ENCODE measurements at places on chromosomes 6 and 20.
A peak's percentile ranks its signal among the peaks of the same experiment; 100 is the strongest.

DNA sequence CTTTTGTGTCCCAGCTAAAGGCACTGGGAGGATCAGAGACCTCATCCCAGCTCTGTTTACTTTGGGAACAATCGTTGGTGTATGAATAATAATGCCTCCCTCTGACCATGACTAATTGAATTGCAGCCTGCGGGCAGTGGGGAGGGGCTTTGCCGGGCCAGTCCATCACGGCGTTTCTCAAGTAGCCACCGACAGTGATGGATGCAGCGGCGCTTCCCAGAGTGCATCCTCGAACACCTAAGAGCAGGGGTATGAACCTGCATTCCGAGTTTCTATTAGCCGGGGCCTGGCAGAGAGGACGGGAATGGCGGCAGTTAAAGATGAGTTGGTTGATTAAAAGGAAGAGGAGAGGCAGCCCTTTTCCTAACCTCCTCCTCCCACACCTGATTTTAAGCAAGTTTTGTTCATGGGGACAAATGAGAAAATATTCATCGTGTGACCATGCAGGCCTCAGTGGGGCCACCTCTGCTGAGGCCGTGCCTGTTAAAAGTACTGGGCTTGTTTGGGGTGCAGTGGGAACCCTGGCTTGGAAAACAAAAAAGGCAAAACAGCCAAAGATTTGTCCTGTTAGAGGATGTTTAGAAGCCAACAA lies 154.1 kb downstream of the FOXA2 start:
- no peak for DNase-seq

GRCh38 chr6:167974640-167975344 lies 22.7 kb upstream of the KIF25 start:
- DNase-seq: no peak

- DNase-seq: no peak
Measured at GRCh38 chr20:62902926-62903615, 23.2 kb downstream of the DIDO1 start.

GRCh38 chr6:30895343-30895742 lies 11.0 kb downstream of the DDR1 start:
- no peak for DNase-seq

- DNase-seq: no peak
Measured at GRCh38 chr6:167153521-167153959, 4.2 kb downstream of the GPR31 start.

- no peak for DNase-seq
Measured at GRCh38 chr6:26531897-26532296, 6.3 kb upstream of the HMGN4 start.

DNA sequence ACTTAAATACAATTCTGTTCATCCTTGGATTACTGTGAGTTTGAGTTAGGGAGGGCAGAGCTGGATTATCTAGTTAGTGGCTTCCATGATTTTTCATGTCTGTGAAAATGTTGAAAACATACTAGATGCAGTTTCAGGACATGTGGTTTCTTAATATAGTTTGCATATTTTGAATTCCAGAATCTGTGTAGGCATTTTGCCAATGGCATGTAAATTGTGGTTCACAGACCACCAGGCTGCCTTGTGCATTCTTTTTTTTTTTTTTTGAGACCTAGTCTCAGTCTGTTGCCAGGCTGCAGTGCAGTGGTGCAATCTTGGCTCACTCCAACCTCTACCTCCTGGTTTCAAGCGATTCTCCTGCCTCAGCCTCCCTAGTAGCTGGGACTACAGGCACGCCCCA lies 42.8 kb downstream of the CDC5L start:
- no peak for DNase-seq

DNA sequence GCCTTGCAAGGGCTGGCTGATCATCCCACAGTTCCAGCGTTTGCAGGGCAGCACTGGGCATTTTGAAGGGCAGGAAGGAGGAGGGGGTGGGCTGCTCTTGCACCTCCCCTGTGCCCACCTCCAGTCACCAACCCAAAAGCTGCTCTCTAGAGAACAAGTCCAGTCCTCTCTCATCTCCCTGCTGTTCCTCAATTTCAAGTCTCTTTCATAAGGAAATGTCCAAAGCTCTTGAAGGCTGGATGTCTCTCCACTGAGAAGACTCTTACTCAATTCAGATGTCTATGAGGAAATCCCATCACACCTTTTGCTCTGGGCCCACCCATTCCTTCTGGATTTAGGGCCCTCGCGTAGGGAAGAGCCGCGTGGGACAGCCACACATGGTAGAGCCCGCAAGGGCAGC lies 31.7 kb downstream of the WRNIP1 start:
- no peak for DNase-seq

- no peak for DNase-seq
Measured at GRCh38 chr6:16670617-16671051, 90.6 kb downstream of the ATXN1 start.

DNA sequence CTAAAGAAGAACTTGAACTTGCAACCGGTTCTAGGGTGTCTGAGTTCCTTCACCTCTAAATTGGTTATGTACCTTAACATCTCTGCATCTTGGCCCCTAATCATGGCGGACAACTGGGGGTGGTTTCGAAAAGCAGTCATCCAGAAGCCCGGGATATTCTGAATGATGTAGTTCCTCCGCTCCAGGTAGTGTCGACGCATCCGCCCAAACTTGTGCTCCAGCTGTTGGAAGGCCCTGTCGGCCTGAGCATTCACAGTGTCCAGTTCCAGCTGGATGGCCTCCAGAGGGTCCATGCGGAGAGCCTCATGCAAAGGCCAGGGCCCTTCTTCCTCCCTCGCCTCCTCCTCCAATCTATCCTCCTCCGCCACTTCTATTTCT lies 887 bp downstream of the TSPYL1 start:
- DNase-seq: no peak

GRCh38 chr20:47358039-47358671 lies 1.7 kb upstream of the ZMYND8 start:
- DNase-seq: no peak

GRCh38 chr6:50837589-50838445 lies 19.1 kb downstream of the TFAP2B start:
- no peak for DNase-seq

DNA sequence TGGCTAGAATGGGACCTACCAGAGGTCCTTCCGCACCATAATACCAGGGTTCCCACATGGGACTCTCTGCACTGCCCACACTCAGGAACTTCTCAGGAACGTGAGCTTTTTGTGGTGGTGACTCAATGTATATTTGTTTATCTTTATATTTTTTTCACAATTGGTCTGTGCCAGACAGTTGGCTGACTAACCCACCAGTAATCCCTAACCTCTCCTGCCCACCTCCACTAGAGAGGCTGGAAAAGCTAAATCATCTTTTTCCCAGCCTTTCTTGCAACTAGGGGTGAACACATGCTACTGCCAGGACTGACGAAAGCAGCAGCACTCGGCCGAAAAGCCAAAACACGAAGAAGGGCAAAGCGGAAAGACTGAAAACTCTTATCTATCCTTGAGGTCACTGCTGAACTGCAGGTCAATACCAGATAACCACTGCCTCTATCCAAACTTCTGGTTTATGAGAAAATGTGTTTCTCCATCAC lies 112.9 kb downstream of the TRERF1 start:
- DNase-seq: no peak

- DNase-seq: peak; percentile 9
Measured at GRCh38 chr6:169722362-169723199, 1.7 kb downstream of the PHF10 start.

DNA sequence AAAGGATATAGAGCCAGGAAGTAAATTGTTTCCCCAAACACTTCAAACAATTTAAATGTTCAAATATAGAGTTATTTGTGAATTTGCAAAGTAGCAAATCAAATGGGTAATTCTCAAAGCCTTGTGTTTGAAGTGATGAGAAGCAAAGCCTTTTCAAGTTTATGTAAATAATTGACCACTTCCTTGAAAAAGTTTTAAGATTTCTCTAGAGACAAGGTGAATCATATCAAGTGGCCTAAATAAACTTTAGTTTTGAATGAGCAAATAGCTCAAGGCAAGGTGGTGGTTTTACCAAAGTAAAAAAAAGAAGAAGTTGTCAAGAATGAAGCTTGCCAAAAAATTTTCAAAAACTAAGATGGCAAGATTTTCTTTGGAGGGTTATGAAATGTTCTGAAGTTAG lies 42.6 kb upstream of the IFNGR1 start:
- no peak for DNase-seq

GRCh38 chr6:131688286-131688685 lies 12.9 kb downstream of the OR2A4 start:
- DNase-seq: no peak

DNA sequence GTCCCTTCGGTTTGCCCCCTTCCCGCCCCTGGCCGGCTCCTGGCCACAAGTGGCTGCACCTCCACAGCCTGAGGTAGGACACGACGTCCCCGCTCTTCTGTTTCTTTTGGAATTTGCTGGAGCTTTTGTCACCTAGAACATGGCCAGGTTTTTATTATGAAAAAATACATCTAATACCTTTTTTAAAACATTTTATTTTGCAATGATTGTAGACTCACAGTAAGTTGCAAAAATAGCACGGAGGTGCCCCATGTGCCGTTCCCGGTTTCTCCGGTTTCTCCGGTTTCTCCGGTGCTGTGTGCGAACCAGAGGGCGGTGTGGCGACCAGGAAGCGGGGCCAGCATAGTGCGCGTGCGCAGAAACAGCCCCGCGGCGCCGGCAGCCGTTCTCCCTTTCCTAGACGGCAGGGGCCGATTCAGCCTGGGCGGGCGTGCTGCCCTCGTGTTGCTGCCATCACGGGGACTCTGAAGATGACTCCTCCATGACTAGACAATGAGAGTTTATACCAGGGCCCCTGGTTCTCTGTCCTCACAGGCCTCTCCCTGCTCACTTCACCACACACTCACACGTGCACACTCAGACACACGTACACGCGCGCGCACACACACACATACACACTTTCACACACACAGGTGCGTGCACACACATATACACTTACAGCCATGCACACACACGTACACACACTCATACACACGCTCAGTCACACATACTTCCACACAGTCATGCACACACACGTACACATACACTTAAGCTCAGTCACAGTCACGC lies 102.1 kb downstream of the TMEM242 start:
- peak; percentile 72 for DNase-seq

DNA sequence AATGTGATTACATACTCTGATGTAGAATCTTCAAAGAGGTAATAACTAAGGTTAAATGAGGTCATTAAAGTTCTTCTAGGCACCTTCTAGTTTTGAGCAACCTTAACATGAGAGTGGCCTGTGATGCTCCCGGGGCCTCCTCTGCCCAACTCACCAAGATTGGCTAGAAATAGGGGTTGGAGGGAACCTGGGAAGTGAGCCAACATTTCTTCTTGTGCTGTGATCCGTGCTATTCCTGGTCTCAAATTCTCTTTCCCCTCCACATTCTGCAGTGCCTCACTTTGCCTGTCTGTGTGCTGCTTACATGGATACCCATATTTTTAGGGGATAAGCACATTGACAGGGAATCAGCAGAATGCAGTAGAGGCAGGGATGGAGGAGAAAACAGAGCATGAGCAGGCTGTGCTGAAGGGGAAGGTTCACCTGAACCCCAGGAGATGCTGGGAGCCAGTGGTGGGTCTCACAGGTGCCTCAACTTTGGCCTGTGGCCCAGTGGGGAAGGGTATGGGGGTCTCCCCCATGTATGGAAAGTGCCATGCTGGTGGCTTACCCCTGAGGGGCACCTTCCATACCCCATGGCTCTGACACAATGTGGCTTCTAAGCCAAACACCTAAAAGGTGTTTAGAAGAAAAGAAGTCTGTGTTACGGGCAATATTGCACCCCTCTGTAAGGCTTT lies 164.7 kb upstream of the CHD6 start:
- no peak for DNase-seq

DNA sequence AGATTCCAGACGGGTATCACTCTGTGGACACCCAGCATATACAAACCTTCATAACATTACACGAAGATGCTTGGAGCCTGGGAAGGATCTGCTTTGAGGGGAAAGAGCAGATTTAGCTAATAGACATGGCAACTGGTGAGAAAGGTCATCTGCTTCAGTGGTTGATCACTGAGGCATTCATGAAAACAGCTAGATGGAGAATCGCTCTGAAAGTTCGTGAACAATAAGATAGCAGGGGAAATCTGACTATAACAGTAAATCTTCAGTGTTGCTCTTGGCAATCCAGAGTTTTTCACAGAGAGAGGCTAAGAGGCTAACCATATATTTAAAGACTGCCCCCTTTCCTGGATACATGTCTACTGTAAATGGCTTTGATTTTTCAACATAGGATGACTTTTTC lies 245.3 kb downstream of the FARS2 start:
- DNase-seq: no peak

- no peak for DNase-seq
Measured at GRCh38 chr6:41353333-41353732, 17.9 kb downstream of the NCR2 start.

DNA sequence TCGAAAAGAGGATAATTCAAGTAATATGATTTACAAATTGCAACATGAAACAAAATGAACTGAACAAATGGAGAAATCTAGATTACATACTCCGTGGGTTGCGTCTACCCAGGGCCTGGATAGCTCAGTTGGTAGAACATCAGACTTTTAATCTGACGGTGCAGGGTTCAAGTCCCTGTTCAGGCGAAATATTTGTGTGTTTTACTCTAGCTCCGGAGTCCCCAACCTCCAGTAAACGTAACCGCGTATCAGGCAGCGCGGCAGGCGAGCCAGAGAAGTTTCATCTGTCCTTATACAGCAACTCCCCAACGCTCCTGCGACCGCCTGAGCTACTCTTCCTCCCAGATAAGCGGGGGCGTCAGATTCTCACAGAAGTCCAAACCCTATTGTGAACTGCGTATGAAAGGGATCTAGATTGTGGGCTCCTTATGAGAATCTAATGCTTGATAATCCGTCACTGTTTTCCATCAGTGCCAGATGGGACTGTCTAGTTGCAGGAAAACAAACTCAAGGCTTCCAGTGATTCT lies 176.1 kb downstream of the TRIM27 start:
- no peak for DNase-seq

GRCh38 chr6:144639654-144640053 lies 354.5 kb downstream of the UTRN start:
- DNase-seq: no peak

- DNase-seq: no peak
Measured at GRCh38 chr20:38108438-38108985, 56.6 kb downstream of the TGM2 start.

DNA sequence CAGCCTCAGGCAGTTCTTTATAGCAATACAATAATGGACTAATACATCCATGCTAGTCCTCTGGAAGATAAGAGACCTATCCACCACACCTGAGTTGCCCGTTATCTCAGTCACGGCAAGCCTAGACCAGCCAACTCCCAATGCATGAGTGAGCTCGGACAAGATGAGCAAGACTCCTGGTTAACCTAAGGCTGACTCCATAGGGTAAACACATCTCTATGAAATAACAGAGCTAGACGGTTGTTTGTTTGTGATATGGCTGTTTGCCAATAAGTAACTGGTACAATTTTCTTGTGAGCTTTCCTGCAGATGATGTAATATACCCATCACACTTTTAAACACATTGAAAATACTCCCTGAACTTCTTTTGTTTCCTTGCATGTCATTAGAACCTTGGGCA lies 70.6 kb upstream of the PHACTR1 start:
- no peak for DNase-seq

Measured in activated T-helper 1 cell treated with anti-CD3 and anti-CD28 coated beads, Interleukin-2, amount 50 U/mL, for 16 hours (primary cell).